Germinal center (tissue), 1 donor: ENCODE measurements at places on chromosomes 2 and 18.

DNA sequence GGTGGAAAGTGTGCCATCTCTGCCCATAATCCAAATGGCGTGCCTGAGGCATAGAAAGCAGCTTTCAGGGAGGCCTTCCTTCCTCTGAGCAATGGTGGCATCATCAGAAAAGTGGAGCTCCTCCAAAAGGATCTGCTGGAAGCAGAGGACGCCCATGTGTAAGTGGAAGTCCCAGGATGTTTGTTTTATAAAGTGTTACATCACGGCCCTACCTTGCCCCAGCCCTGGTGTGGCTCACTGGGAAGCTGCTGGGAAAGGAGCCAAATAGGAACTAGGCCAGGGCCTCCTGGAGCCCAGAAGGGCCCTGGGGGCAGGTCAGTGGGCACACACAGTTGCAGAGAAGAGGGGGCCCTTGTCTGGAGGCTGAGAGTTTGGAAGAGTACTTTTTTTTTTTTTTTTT is 4.2 kb upstream of the ODC1 start:
- no peak for DNase-seq

DNA sequence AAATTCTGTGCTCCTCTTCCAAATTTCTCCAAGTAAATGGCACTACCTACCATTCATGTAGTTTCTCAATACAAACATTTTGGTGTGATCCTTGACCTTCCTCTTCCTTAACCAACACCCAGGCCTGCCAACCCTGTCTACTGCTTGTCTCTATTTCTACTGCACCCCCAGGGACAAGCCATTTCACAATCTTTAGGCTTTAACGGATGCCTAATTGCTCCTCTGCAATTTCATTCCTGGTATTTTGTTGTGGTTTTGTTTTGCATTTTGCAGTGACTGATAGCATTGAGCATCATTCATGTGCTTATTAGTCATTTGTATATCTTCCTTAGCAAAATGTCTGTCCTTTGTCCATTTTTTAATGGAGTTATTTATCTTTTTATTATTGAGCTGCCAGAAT is 10.0 kb downstream of the FAP start:
- DNase-seq, result no peak

DNA sequence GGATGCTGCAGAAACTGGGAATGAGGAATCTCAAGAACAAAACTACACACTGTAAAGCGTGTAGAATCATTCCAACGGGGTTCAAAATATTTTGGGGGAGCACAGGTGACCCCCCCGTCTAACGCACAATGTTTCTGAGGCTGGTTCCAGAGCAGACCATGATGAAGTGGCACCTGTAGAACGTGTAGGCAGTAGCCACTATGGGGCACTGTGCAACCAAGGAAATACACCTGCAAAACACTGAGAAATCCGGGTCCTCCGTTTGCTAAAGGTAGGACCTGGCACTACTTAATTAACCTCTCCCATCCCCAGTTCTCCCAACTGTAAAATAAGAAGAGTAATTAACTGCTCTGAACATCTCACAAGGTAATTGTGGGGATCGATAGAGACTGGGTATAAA is 22.6 kb downstream of the ST6GAL2 start:
- DNase-seq, result no peak

DNA sequence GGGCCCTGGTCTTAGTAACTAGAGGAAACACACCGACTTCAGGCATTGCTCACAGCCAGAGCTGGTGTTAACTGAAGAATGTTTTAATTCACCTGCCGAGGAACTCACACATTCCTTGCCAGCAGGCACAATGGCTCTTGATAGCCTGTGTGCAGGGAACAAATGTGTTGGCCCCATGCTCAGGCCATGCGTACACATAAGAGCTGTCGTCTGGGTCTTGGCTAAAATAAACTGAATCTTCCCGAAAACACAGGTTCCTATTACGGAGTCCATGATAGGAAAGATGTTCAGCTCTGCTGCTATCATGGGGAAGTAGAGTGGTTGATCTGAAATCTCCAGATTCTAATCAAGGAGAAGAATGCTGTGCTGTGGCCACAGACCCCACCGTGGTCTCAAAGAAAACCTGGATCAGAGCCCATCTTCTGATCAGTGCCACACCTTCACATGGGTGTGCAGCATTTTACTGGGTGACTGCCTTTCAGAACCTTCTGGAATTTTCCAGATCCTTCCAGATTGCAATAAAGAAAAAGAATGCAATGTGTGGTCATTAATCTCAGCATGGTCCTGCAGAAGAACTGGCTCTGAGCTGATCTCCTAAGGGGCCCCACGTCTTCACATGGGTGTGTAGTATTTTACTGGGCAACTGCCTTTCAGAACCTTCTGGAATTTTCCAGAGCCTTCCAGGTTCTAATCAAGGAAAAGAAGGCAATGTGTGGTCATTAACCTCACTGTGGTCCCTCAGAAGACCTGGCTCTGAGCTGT is 17.2 kb downstream of the MBP start:
- no peak for DNase-seq

GRCh38 chr2:28400921-28401320 is 8.3 kb downstream of the FOSL2 start:
- DNase-seq, result no peak

- DNase-seq, result no peak
Measured at GRCh38 chr2:111919365-111919764, 21.0 kb downstream of the MERTK start.

- DNase-seq, result no peak
Measured at GRCh38 chr2:201262718-201263117, 2.4 kb downstream of the CASP8 start.
